Fibroblast of skin of right biceps (primary cell): ENCODE measurements at places on chromosomes 4 and X.

GRCh38 chrX:153739754-153740486 is 15.3 kb downstream of the ABCD1 start:
- no peak for DNase-seq

DNA sequence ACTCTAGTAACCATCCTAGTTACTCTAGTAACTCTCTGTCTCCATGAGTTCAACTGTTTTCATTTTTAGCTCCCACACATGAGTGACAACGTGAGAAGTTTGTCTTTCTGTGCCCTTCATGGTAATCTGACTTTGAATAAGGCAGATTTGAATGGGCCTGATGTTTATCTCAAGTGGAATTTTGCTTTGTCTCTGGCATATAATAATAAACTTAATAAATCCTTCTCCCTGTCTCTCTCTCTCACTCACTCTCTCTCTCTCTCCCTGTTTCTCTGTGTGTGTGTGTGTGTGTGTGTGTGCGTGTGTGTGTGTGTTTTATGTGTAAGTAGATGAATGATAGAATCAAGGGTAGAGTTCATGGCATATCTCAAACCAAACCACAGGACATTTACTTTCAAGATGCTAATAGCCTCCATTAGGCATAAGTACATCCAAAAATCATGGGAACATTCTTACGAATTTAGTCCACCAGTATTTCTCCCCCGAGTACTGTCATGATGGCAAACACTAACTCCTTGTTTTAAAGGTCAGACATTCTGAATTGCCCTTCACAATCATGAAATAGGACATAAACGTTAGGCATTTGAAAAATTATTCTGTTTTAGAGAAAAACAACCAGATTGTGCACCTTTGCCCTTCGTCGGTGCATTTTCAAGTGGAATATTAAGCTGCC is 193.1 kb downstream of the SPATA18 start:
- no peak for DNase-seq

GRCh38 chrX:25076941-25077500 is 61.3 kb upstream of the ARX start:
- DNase-seq, result no peak

DNA sequence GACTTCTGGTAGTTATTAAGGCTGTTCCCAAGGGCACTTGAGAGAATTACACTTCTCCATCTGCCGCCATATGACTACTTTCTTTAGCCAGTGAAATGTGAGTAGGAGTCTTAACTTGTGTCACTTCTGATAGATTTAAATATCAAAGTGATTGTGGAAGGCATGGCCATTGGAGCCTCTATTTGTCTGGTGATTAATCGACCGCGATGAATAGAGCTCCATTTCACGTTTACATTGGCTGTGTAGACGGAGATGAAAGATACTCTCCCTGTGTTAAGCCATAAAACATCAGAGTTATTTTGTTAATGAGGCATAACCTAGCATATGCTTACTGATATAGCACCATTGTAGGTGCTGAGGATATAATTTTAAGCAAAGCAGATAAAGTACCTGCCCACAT is 852.4 kb downstream of the CCSER1 start:
- DNase-seq, result no peak

DNA sequence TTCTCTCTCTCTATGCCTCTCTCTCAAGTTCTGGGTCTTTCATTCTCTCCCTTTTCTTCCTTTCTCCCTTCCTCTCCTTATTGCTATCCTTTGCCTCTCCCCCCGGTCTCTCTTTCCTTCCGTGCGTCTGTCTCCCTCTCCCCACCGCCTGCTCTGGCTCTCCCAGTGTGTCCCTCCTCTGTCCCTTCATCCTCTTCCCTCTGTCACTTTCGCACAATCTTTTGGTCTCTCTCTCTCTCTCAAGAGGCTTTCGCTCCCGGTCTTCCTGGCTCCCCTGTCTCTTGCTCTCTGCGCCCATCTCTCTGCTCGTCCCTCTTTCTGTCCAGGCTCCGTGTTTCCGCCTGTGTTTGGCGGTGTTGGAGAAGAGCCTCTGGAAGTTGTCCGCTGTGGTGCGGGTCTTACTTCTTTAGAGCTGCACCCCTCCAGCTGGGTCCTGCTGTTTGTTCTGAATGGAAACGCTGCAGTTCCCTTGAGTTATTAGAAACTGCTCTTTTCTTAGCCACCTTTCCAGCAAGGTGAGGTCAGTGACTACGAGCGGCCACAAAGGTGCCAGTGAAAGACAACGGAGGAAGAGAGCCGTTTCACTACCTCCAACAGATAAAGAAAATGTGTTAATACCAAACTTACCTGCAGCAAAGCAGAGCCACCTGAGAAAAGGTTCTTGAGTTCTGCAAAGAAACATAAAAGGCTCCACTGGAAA is 1.1 kb downstream of the BMPR1B start:
- DNase-seq, result peak; percentile 15

- no peak for DNase-seq
Measured at GRCh38 chr4:184269879-184270430, 52.3 kb upstream of the ENPP6 start.

DNA sequence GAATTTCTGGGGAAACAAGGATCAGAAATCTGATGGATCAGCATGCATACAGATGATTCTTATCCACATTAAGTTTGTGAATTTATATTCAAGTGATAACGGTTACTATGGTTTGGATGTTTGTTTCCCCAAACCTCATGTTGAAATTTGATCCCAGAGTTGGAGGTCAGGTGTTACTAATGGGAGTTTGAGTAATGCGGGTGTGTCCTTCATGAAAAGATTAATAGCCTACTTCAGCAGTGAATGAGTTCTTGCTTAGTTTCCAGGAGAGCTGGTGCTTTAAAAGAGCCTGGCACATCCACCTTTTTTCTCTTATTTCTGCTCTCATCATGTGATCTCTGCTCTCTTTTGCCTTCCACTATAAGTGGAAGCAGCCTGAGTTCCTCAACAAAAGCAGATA is 712.4 kb downstream of the IL1RAPL1 start:
- no peak for DNase-seq

- DNase-seq, result no peak
Measured at GRCh38 chr4:82694892-82695291, 103.7 kb downstream of the SCD5 start.

DNA sequence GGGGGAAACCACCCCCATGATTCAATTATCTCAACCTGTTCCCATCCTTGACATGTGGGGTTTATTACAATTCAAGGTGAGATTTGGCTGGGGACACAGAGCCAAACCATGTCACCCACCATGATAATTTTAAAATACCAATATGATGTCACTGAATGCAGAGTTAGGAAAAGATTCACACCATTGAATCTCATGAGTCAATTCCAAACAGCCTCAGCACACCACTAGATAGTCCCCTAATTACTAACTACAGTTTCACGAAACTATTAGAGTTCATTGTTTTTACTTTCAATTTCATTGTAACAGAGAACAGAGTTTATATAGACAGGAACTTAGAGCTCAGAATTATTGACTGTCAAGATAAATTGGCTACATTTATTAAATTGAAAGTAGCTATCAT is 410.2 kb downstream of the FAM47A start:
- no peak for DNase-seq

GRCh38 chr4:183887351-183887750 is 17.8 kb upstream of the STOX2 start:
- DNase-seq, result no peak

DNA sequence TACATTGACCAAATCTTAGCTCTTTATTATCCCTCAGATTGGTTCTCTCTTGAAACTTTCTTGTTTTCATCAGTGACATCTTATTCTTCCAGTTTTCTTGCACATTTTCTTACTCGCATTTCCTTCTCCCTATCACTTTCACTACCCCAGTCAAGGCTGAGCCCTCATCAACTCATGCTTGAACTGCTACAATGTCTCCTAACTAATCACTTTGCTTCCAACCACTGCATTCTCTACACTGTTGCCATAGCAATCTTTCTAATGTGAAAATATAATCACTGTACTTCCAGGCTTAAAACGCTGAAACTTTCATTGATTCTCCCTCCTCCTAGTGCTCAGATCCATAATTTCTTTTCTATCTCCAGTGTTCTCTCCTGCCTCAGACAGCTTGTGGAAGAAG is 22.2 kb upstream of the LPAR4 start:
- no peak for DNase-seq

- peak; percentile 12 for DNase-seq
Measured at GRCh38 chr4:158193171-158193749, 17.0 kb upstream of the TMEM144 start.

DNA sequence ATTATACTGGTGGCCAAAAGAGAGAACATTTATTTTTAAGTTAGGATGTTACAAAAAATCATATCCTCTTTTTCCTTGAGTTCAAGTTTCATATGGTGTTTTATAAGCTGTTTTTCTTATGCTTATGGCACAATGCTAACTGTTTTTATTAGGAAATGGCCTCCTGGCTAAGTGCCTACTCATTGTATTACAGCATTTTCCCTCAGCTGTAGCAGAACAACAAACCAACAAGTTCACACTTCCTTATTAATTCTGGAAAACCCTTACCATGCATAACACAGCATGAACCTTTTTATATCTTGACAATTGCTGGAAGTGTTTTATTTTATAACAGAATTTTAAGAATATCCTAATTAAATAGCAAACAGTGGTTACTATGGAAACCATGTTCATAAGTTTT is 165.8 kb downstream of the GASK1B start:
- no peak for DNase-seq

- DNase-seq, result no peak
Measured at GRCh38 chrX:104085477-104085876, 9.4 kb upstream of the TMSB15C start.

- peak; percentile 68 for DNase-seq
Measured at GRCh38 chrX:122582280-122582974, 601.7 kb upstream of the GRIA3 start.

DNA sequence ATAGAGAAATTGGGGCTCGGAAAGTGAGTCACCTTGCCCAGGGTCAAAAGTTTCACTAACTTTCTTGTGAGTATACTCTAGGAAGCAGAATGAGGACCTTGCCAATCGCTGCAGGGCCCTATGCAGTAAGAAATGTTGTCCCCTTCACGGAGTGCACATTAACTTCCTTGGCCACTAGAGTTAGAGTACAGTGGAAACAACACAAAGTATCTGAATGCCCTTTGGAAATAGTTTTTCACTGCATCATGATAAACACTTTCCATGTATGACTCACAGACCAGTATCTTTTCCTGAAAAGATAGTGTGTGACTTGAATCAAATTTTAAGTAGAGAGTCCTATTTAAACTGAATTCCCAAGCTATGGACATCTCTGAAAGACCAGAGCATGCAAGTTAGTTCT is 45.5 kb upstream of the STK26 start:
- no peak for DNase-seq

DNA sequence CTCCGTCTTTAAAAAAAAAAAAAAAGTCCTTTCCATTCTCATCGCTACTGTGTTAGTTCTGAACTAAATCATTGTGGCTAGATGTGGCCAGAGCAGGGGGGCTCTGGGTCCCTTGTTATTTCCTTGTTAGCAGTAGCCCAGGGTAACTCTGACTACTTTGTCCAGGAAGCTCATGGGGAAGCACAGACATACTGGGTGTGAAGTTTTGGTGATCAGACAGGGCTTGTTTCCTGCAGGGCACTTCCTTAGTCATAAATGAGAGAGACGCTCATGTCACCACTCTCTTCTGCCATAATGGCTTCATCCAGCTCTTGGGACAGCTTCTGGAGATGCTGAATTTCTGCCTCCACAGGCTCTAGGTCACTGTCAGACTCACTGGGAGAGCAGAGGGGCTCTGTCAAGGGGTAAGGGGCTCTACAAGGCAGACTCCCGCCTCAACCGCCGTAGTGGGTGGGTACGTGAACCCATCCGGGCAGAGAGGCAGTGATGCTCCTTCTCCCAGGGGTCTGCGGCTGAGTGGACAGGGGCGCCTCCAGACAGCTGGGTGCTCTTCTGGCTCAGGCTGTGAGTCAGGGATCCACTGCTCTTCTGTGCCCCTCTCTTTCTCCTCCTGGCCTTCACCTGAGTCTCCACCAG is 12.9 kb downstream of the STIM2 start:
- no peak for DNase-seq

DNA sequence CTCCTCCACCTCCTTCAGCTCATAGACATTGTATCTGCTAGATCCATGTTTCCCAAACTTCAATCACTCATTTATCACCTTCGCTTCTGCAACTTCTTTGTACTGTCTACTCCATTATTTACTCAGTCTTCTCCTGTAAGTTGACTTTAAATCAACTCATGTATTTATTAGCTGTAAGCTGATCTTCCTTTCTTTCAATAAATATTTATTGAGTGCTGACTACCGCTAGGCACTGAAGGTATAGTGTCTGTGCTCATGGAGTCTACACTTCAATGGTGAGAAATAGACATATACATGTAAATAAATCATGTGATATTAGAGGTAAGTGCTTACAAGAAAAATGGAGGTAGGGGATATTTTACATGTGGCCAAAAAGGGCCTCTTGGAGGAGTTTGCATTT is 74.6 kb downstream of the RASL11B start:
- DNase-seq, result no peak

GRCh38 chrX:1099146-1099770 is 113.2 kb downstream of the CRLF2 start:
- no peak for DNase-seq

DNA sequence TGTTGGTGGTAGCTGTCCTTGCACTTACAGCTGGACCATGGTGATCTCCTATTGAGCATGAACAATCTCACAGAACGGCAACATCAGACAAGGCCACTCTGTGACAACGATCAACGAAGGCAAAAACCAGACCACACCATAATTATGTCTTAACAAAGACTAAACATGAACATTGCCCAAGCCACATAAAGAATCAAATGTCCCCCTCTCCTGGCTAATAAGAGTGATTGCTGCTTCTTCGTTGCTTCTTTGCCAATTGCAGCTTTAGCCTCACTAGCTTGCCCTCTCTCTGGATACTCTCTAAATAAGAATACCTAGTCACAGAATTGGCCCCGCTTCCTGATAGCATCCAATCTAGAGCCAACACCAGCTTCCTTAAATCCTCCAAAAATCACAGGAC is 41.5 kb upstream of the PGRMC1 start:
- peak; percentile 27 for DNase-seq

DNA sequence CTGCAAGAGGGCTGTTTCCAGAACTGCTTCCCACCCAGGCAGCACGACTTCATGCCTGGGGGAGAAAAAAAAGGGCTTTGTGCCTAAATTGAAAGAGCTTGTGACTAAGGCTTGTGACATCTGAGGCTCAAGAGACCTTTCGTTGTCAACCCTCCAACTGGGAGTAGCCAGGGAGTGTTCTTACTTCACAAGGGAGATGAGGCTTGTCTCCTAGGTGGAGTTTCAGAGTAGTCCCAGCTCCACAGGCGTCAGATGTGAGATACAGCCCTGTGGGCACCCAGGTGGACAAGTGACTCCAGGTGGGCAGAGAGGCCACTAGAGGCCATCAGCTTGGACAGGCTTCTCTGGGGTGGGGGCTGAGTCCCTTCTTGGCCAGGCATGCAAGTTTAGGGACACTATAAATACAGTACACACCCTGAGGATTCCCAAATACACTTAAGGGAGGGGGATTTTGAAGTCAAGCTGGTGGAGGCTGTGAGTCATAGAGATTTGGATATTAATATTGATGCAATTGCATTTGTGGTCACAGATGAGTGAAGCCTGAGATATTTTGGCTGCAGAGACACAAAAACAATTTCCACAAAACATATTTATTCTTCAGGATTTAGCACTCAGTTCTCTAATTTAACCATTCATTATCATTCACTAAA is 40.1 kb upstream of the SETD7 start:
- DNase-seq, result peak; percentile 75
